Spinal cord (tissue), 10 donors: ENCODE measurements at places on chromosomes 4 and X.

- DNase-seq, result no peak
These were observed 12.8 kb upstream of the LGI2 start for GRCh38 chr4:25043548-25043947.

DNA sequence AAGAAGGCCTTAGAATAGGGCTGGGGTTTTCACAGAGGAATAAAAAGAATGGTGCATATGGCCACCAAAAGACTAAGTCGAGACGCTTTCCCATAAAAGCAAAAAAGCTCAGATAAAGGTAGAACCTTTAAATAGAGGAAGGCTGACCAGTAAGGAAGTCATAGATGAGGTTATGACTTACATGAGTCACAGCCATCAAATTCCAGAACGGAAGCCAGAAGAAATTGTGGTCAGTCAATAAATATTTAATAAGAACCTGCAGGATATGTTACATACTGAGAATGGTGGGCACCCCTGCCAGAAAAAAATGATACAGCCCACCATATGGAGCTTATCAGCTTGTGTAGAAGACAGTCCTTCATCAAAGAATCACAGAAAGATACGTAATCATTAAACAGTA lies 120.1 kb downstream of the MANBA start:
- no peak for DNase-seq

DNA sequence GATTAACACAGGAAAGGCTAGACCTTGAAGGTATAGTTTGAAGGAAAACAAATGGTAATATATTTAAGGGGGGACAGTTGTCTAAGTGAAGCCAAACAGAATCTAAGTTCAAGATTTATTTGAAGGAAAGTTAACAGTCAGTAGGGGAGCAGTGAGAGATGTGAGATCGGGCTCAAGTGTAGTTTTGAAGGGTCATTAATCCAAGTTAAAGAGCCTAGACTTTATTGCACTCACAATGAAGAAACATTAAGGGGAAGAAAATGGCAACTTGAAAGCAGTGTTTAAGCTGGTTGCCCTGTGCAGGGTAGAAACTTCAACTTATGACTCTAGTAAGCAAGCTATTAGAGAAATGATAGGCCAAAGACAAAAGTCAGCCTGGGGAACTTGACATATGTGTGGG lies 1952.2 kb downstream of the PCDH7 start:
- DNase-seq, result peak; percentile 13

- DNase-seq, result no peak
These were observed 28.4 kb downstream of the WFS1 start for GRCh38 chr4:6298035-6298434.

GRCh38 chrX:74248889-74249288 lies 55.1 kb upstream of the ZCCHC13 start:
- DNase-seq, result no peak

- no peak for DNase-seq
These were observed 606.8 kb upstream of the BOD1L1 start for GRCh38 chr4:14234307-14234706.
